B cell (primary cell): ENCODE measurements at places on chromosomes 3 and 15.

DNA sequence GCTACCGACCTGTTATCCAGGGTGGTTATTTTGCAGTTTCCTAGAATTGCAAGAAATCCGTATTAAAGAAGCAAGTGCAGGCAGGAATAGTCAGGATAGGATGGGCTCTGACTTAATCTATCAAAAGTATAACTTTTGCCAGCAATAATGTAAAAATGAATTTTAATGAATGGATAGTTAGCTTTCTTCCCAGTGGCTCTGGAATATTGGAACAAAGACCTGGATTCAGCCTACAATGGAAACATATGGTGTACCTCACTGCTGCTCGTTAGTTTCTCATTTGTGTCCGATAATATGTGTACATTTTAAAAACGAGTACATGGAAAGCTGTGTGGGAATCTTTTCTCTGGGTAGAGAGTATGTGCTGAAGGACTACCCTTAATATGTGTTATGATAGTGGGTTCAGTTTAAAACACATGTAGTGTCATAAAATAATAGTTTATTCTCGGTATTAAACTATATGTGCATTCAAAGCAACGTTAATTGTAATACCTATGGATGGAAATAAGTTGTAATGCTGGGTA is 805 bp downstream of the SERPINI1 start:
- no peaks in the 10 kb centered on the region for H3K27me3 ChIP-seq
- DNase-seq, result no peak
- peaks cover 6% of the 10 kb centered on the region for H3K36me3 ChIP-seq
- H3K4me1 ChIP-seq, result peaks cover 7% of the 10 kb centered on the region

DNA sequence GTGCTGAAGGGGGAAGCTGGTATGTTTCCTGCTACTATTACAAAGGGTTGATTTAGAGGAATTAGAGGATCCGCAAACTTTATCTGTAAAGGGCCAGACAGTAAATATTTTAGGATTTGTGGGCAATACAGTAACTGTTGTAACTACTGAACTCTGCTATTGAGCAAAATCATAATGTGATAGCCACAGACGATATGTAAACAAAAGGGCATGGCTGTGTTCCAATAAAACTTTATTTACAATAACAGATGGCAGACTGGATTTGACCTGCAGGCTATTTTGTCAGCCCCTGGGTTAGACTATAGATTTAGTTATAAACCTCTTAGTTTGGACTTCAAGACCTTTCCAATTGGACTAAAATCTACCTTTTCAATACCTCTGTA is 27.8 kb upstream of the KCNMB2 start:
- no peak overlapping the region for H3K27ac ChIP-seq
- H3K36me3 ChIP-seq, result no peaks in the 10 kb centered on the region
- H3K4me1 ChIP-seq, result no peaks in the 10 kb centered on the region
- H3K27me3 ChIP-seq, result no peaks in the 10 kb centered on the region
- DNase-seq, result no peak

DNA sequence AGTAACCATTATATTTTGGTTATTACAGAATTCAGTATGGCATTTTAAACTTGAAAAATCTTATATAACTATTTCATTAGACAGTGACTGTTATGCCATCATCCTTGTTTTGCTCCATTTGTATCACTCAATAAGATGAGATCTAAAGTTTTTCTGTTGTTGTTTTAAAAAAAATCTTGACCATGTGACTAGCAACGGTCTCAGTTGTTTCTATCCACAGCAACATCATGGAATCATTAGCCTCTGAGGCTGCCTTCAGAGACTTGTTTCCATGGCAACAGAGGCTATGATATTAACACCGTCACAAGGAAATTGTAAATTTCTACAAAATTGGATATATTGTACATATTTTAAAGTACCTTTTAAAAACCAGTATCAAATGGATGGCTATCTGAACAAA is 129.8 kb downstream of the DLG1 start:
- H3K36me3 ChIP-seq, result peaks cover 5% of the 10 kb centered on the region
- H3K4me1 ChIP-seq, result no peaks in the 10 kb centered on the region
- no peak overlapping the region for H3K27ac ChIP-seq
- H3K27me3 ChIP-seq, result no peaks in the 10 kb centered on the region
- no peak for DNase-seq

DNA sequence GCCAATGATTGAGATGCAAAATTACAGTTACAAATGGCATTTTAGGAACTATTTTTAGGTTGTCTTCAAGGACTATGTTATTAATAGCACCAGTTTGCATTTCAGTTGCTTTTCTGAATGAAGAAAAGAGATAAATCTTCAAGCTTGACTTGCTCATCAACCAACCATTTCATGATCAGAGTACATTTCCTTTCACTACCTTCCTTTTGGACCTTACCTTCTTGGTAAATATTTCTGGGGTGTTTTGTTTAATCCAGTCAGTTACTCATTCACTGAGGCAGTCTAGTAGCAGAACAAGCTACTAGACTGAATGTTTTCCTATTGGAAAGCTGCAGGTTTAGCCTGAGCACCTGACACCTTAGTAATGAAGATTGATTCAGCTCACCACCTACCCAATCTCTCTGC is 8.2 kb downstream of the SLC27A2 start:
- H3K4me3 ChIP-seq, result no peak overlapping the region
- no peaks in the 10 kb centered on the region for H3K36me3 ChIP-seq
- H3K4me1 ChIP-seq, result peaks cover 24% of the 10 kb centered on the region
- no peak for DNase-seq

- no peaks in the 10 kb centered on the region for H3K27me3 ChIP-seq
- no peaks in the 10 kb centered on the region for H3K4me1 ChIP-seq
- no peak for DNase-seq
- H3K4me3 ChIP-seq, result no peak overlapping the region
These were observed 83.8 kb downstream of the FAM174B start for GRCh38 chr15:92571824-92572223.

DNA sequence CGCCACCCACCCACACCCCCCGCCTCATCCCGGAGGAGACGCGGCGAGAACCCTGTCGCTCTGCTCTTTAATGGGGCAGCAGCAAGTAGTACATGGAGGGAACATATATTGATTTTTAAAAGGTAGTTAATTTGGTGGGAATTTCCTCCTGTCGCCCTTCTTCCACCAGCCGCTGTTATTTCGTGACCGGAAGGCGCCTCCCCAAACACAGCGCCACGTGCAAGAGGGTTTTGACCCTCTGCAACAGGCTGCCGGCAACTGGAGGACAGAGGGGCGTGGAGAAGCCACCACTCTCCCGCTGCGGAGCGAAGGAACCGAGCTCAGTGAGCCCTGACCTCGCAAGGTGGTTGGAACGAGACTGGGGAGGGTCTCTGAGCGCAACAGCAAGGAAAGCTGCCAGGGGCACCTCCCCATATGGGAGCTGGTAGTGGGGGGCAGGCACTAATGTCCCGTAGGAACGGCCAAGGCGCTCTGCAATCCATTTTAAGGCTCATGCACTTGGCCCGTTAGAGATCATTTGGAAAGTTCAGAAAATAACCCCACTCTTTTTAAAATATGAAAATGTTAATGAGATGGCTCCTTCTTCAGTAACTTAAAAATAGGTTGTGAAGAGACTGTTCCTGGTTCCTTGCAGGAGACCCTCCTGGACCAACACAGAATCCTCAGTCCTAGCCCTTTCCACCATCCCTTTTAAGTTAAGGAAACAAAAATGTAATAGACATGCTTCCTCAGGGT is 4.3 kb downstream of the ONECUT1 start:
- peaks cover 79% of the 10 kb centered on the region for H3K4me1 ChIP-seq
- H3K27ac ChIP-seq, result no peak overlapping the region
- no peak overlapping the region for H3K4me3 ChIP-seq
- no peaks in the 10 kb centered on the region for H3K36me3 ChIP-seq

GRCh38 chr3:150447084-150447483 is 39.0 kb downstream of the TSC22D2 start:
- no peaks in the 10 kb centered on the region for H3K4me1 ChIP-seq
- peaks cover 2% of the 10 kb centered on the region for H3K36me3 ChIP-seq
- H3K27me3 ChIP-seq, result no peaks in the 10 kb centered on the region
- no peak overlapping the region for H3K27ac ChIP-seq
- DNase-seq, result no peak
- no peak overlapping the region for H3K4me3 ChIP-seq

- no peaks in the 10 kb centered on the region for H3K4me1 ChIP-seq
- H3K27me3 ChIP-seq, result no peaks in the 10 kb centered on the region
- no peak overlapping the region for H3K4me3 ChIP-seq
- H3K36me3 ChIP-seq, result no peaks in the 10 kb centered on the region
- no peak for DNase-seq
These were observed 105.9 kb downstream of the RARB start for GRCh38 chr3:25534007-25534406.

DNA sequence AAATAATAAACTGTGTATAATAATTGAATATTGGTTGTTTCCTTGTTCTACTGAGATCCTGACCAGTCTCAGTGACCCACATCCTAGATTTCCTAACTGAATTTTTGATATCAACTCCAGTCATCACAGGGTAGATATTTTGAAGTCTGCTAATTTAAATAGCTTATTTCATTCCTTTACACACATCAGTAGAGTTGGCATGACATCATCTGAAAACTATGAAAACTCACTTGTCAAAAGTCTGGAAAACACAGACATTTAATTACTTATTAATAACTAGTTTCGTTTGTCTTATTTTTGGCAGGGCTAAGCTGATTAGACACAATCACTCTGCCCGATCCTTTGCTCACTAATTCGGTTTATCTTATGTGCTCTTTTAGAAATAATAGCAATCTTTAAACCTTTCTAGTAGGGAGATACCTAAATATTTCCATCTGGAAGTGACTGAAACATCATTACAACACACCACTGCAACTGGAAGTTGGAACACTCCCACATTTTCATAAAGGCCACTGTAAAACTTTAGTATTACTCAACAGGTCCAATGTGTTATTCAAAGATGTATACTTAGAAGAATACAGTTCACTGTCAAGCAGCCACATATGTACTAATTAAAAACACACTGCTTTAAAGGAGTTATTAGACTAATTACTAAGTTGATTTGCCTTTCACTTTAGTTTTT is 198.4 kb upstream of the ZNF717 start:
- H3K27me3 ChIP-seq, result no peaks in the 10 kb centered on the region
- H3K36me3 ChIP-seq, result no peaks in the 10 kb centered on the region
- no peak overlapping the region for H3K4me3 ChIP-seq

DNA sequence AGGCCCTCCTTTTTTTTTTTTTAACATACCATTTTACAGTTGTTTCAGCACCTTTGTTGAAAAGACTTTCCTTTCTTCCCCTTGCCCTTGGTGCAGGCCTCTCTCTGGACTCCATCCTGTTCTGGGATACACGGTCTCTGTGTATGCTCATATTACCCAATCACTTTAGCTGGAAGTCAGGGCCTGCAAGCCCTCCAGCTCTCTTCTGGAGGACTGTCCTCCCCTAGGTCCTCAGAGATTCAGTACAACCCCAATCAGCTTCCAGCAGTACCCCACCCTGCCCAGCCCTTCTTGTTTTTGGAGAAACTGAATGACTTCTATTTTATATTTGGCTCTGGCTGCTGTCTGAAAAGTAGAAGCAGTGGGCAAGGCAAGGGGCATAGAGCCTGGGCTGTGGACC is 270.8 kb downstream of the KLF13 start:
- no peak overlapping the region for H3K27ac ChIP-seq
- no peaks in the 10 kb centered on the region for H3K4me1 ChIP-seq
- peaks cover 2% of the 10 kb centered on the region for H3K27me3 ChIP-seq
- DNase-seq, result no peak
- H3K36me3 ChIP-seq, result no peaks in the 10 kb centered on the region
- no peak overlapping the region for H3K4me3 ChIP-seq

DNA sequence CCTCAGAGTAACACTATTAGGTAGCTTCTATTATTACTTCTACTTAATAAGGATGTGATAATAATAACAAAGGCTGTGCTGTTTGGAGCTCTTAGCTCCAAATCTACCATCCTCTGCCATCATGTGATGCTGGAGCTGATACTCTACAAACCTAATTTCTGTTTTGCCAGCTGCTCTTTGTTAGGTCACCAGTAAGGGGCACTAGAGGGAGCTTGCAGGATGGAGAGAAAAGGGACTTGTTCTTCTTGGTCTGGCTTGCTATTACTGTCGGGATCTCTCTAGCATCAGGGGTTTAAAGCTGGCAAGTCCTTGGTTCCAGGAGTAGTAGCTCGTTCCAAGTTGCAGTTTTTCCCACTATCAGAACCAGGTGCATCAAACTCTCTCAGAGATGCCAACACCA is 194.9 kb upstream of the KBTBD8 start:
- H3K4me3 ChIP-seq, result no peak overlapping the region
- peaks cover 3% of the 10 kb centered on the region for H3K27me3 ChIP-seq
- DNase-seq, result no peak
- no peak overlapping the region for H3K27ac ChIP-seq
